ENCODE measurements at places on chromosomes 1 and 21.
A peak's percentile ranks its signal among the peaks of the same experiment; 100 is the strongest.

- DNase-seq, result no peak
Measured at GRCh38 chr1:25716320-25716719, 83.7 kb upstream of the SELENON start.

- DNase-seq, result peak; percentile 99
Measured at GRCh38 chr1:93816970-93817678, 61.9 kb downstream of the DNTTIP2 start.

DNA sequence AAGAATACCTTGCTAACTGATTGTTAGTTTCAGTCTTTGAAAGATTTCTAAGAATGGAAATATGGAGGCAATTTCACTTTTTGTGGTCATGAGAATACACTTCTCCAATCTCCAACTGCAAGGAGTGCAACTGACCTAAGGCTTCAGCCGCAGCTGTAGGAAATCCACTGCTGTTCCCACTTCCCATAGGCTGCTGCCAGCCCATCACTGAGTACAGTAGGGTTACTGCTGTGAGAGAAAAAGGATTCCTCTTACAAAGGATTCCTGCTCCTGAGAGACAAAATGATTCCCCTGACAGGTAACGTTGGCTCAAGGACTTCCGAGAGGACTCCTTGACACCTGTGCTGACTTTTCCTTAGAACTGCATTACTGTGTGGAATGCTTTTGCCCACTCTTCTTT lies 87.4 kb downstream of the ADGRL4 start:
- DNase-seq, result no peak

DNA sequence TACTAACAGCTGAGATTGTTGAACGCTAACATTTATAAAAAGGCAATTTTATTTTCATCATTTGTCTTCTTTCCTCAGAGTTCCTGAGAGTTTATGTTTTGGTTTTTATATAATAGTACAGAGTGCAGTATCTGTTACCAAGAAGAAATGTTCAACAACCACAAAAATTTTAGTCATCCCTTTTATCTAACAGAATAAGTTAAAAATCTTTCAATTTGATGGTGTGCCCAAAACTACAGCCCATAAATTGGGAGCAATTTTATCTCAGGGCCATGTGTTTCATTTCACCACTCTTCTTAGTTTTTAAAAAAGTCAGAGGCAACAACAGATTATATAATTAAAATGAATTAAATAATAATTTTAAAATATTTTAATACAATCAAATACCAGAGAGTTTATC lies 37.1 kb downstream of the NEXN start:
- no peak for DNase-seq

DNA sequence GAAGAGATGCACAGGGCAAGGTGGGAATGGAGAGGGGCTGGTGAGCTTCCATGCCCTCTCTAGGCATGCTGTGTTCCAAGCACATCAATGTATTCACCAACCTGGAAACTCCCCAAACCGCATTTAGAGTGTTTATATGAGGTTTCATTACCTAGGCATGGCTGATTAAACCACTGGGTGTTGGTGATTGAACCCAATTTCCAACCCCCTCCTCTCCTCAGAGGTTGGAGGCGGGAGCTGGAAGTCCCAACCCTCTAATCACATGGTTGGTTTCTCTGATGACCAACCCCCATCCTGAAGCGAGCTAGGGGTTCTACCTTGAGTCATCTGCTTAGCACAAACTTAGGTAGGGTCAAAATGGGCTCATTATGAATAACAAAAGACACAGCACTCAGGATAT lies 3.0 kb upstream of the PPIE start:
- no peak for DNase-seq

GRCh38 chr21:42747746-42748351 lies 94.4 kb downstream of the PDE9A start:
- DNase-seq, result no peak

GRCh38 chr21:32426592-32427051 lies 14.1 kb downstream of the EVA1C start:
- no peak for DNase-seq

DNA sequence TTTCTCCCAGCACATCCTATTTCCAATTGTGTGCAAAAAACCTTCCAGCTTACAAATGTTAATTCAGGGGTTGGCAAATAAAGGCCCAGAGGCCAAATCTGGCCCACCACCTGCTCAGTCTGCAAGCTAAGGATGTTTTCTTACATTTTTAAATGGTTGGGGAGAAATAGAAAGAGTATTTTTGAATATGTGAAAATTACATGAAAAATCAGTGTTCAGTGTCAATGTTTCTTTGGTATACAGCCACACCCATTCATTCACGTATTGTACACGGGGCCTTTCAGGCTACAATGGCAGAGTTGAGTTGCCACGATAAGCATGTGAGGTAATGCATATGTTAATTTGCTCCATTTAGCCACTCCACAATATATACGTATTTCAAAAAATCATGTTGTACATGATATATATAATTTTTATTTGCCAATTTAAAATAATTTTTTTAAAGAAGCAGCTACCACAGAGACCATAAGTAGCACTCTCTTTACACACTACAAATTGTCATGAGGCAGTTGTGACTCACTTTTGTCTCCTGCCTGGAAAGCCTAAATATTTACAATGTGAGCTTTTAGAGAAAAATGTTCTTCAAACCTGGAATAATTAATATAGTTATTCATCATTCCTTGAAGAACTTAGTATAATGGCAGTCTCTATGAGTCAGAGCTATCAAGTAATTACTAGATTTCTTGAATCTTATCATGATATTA lies 189.6 kb downstream of the SMYD3 start:
- no peak for DNase-seq

DNA sequence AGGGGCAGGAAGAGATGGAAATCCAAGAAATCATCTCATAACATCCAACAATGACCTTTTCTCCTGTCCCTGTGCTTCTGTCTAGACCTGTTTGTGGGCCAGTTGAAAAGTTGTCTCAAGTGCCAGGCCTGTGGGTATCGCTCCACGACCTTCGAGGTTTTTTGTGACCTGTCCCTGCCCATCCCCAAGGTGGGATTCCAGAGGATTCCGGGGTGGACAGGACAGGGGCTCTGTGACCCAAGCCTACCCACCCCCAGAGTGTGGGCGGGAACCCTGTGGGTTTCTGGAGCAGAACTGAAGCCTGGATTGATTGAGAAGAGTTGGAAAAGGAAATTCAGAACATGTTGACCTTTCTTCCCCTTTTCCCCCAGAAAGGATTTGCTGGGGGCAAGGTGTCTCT lies 2.4 kb upstream of the PPOX start:
- DNase-seq, result no peak

DNA sequence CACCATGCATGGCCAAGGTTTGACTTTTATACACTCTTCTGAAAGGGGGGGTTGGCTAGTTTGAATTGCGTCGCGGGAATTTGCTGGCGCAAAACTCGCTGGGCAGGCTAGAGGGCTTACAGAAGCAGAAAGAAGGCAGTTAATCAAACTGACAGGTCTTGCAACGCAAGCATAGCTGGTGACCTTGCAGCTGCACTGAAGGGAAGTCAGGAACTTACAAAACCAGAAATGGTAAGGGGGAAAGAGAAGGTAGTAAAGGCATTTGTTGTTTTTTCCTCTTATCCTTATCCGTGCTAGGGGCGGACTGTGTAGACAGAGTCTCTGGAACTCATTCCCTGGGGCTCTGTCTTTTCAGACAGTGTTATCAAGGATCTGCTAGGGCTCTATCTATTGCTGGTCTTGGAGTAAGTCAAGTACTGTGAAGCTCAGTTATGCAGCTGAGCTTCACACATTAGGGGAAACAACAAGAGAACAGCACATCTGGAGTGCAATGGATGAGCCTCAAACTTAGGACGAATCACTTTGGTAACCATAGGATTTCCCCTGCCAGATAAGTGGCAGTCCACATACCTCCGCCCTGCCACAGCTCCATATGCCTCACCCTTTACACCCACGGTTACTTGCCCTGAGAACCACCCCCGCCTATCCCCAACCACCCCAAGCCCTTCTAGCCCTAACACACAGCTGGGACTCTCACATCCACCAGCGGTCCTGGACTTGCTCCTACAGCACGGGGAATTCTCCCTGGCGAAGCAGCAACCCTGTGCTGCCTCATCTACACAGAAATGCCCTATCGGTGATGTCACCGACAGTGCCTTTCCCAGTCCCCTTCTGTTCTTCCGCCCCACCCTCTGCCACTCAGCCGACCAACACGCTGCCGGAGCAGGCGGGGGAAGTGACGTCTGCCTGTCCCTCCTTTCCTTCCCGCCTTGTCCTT lies 251.4 kb downstream of the FAM72C start:
- DNase-seq, result peak; percentile 17

DNA sequence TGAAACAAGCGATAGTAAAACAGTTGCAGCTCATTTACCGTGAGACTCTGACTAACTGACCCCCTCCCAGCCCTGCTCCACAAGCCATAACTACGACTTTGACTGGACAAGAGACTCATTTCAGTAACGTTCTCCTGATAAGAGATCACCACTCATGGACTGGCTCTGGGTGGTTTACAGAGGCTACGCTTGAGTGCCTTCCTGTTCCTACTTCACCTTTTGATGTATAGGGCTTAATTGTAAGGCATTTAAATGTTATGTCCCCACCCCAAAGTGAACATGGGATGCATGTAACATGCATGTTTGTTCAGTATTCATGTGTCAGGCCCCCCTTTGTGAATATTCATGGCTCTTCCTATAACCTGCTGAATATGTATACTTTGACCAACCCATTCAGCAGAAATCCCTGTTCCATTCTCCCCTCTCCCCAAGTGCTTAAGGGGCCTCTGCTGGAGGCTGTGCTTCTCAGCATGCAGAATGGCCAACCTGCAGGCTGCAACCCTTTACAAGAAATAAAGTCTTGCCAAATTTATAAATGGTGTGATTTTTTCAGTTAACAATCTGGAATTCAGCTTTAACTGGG lies 50.7 kb upstream of the SPOCD1 start:
- DNase-seq, result no peak

DNA sequence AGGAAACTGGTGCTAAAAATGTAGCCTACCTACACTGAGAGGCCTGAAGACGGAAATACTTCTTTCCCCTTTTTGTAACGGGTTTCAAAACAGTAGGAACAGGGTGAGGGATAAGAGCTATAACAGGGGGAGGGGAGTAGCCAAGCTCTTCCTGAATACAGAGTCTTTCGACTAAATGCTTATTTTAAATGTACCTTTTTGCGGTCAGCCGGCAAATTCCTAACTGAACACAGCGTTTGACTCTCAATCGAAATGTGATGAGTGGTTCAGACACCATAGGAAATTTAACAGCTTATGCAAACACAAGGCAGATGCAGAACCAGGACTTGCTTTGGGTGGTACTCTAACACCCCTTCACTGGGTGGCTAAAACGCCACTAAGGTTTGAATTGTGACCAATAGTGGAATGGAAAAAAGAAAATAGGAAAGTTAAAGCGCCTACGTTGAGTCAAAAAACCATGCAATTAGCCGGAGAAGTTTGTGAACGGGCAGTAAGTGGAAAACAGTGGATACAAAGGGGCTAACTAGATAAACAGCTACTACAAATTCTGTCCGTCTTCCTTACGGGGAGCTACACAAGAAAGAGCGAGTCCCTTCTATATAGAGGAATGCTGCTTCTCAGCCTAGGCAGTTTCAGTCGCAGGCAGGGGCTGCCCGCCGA lies 1.7 kb downstream of the EGLN1 start:
- peak; percentile 84 for DNase-seq

DNA sequence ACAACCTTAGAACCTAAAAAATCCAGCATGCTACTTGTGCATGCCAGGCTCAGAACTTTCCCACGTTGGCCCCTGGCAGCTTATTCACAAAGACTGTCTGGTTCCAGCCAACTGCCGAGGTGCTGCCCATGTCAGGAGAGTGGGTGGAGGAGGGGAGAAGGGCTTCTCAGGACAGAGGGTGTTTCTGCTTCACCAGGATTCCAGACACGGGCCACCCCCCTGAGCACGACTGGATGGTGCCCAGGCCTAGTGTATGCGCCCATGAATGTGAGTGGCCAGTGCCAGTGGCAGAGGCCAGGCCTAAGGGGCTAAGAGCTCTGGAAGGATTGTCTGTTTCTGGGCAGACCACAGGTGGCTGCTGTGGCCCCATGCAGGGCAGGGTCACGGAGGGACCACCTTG lies 148.2 kb upstream of the COL6A1 start:
- no peak for DNase-seq

DNA sequence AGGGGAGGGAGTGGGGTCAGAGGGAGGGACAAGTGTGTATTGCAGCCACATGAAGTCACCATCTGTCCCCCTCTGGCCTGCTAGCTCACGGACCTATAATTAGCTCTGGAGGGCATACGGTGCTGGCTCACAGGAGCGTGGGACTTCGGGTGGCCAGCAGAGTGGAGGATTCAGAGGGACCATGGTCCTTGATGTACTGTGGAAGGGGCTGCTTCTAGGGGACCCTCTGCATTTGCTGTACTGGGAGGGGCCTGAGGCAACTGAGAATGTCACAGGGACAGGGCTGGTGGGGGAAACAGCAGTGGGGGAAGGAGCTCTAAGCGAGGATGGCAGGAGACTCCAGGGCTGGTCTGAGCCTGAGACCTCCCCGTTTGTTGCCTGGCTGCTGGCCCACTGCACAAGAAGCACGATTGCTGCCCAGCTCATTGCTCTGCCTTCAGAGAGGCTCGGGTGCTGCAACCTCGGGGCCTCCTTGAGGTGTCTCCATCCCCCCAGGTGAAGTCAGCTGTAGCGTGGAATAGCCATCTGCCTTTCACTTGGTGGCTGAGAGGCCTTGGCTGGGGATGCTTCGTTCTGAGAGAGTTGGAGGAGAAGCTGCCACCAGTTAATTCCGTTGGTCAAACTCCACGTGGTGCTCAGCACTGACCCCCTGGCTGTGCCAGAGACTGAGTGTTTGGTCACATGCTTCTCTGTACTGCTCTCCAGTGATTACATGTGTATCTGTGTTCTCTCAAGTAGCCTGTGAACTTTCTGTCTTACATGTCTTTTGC lies 2.7 kb downstream of the PPFIA4 start:
- DNase-seq, result no peak

GRCh38 chr21:42146821-42147220 lies 72.1 kb upstream of the ABCG1 start:
- no peak for DNase-seq

GRCh38 chr1:89069951-89070350 lies 4.9 kb upstream of the GBP1 start:
- DNase-seq, result no peak

GRCh38 chr1:192489047-192489446 lies 86.5 kb upstream of the RGS1 start:
- no peak for DNase-seq

DNA sequence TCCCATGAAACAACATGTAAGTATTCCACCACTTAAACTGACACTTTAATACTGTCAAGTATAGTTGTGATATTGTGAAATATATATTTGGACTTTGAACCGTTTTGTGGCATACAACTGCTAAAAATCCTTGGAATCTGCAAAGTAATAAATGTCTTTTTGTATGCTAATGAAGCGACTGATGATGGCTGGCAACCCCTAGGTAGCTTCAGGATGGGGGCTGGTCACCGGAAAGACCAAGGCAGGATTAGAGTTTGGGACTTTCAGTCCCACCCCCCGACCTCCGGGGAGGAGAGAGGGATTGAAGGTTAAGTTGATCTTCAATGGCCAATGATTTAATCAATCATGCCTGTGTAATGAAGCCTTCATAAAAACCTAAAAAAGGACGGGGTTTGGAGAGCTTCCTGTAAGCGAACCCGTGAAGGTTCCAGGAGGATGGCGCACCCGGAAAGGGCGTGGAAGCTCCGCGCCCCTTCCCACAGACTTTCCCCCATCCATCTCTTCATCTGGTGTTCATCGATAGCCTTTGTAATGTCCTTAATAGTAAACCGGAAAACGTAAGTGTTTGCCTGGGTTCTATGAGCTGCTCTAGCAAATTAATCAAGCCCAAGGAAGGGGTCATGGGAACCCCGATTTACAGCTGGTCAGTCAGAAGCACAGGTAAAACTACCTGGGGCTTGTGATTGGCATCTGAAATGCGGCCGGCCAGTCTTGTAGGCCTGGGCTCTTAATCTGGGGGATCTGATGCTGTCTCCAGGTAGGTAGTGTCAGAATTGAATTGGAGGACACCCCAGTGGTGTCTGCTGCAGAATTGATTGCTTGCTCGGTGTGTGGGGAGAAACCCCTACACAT lies 1.8 kb upstream of the ZNF281 start:
- no peak for DNase-seq

Data from Kasumi-1 (cell line).